ENCODE measurements at places on chromosomes 13 and 19. TPM values are rescaled to one million over a fixed set of nuclear protein-coding genes. Genes with fewer than 3 reads are reported as not detected.

ZNF729 gene
- total RNA-seq = 0.14 TPM

YJEFN3 gene
- 2.1 TPM for total RNA-seq

APC2 gene
- total RNA-seq = not detected

TJP3 gene
- total RNA-seq = 1.7 TPM

DNA sequence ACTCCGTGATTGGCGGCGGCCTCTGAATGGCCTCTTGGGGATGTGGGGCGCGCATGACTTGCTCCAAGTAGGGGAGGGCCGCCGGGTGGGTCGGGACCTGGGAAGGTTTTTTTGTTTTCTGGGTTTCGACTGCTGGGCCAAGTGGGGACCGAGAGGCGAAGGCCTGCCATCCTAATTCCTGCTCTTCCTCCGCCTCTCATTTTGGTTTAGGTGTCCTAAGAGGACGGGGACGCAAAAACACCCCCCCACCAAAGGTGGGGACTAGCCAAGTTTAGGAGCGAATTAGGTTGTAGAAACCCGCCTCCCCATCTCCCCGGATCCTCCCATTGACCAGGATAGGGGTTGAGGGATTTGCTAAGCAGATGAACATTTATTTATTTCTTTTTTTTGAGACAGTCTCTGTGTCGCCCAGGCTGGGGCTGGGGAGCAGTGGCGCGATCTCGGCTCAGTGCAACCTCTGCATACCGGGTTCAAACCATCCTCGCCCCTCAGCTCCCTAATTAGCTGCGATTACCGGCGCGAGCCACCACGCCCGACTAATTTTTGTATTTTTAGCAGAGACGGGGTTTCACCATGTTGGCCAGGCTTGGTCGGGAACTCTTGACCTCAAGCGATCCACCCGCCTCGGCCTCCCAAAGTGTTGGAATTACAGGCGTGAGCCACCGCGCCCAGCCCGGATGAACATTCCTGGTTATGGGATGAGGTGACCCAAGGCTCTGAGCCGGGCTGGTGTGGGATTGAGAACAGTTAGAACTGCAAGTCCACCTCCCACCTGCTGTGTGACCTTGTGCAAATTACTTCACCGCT is 838 bp downstream of the PPP2R1A start:
- DNase-seq = no peak

GRCh38 chr13:99980201-99980823 is 1.3 kb upstream of the ZIC2 start:
- DNase-seq = no peak

DNA sequence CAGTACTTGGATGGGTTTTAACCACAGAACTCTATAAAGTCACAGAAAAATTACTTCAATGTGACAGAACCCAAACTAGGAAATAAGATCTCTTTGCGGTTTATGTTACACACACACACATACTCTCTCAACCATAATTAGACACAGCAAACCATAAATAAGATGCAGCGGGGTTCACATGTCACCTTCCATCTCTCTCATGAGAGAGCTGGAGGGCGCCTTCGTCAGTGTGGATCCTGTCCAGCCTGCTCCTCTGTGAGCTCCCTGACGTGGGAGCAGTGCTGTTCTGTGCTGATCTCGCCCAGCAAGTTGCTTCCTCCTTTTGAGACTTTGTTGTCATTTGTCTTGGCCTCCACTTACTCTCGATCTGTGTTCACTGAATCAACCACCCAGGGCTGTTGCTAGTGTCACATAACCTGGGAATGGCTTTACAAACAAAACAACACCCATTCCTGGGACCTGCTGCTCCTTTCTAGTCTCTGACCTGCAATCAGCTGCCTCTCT is 204.9 kb upstream of the KL start:
- no peak for DNase-seq

GRCh38 chr19:16002406-16003384 is 53.9 kb downstream of the OR10H4 start:
- no peak for DNase-seq

- DNase-seq = no peak
Measured at GRCh38 chr13:20911037-20911436, 8.5 kb upstream of the XPO4 start.
